ENCODE measurements at places on chromosomes 2 and 18.

DNA sequence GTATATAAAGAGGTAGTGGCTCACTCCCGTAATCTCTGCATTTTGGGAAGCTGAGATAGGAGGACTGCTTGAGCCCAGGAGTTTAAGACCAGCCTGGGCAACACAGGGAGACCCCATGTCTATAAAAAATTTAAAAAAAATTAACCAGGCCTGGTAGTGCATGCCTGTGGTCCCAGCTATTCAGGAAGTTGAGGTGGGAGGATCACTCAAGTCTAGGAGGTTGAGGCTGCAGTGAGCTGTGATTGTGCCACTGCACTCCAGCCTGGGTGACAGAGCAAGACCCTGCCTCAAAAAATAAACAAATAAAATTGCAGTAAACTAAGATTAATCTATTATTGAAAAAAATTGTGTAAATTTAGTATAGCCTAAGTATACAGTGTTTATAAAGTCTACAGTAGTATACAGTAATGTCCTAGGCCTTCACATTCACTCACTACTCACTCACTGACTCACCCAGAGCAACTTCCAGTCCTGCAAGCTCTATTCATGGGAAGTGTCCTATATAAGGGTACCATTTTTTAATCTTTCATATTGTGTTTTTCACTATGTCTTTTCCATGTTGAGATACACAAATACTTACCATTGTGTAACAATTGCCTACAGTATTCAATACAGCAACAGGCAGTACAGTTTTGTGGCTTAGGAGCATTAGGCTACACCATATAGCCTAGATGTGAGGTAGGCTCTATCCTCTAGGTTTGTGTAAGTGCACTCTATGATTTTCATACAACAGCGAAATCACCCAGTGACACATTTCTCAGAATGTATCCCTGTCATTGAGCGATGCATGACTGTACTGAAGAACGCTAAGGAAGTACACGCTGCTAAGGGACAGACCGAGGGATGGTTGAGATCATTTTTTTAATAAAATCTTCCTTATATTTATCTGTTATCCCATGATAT is 10.4 kb upstream of the MAP4K3 start:
- no peak for DNase-seq

DNA sequence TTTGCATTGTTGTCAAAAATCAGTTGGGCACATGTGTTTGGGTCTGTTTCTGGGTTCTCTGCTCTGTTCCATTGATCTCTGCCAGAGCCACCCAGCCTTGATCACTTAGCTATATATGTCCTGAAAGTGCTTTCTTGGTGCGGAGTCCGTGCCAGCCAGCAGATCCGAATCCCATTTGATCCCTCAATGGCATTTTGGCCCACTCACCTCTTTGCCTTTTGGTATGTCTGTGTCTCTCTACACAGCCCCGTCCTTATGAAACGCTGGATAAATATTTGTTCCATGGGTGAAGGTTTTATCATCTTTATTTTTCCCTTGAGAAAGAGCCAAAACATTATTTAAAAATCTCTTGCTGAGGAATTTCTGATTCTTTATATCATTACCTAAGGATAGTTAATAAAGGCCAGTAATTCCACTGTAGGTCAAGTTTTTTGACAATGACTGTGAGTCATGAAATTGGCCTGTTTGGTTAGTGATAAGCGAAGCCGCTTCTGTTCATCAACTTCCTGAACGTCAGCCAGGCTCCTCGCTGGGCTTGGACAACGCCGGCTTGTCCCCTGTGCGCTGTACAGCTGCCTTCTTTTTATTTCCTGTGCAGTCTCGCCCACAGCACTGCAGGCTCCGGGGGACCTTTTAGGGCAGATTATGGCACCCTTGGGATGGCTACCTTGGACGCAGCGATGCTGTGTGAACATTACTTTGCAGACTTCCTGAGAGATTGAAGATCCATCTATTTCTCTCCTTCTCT is 24.9 kb downstream of the MTCL1 start:
- DNase-seq: no peak

DNA sequence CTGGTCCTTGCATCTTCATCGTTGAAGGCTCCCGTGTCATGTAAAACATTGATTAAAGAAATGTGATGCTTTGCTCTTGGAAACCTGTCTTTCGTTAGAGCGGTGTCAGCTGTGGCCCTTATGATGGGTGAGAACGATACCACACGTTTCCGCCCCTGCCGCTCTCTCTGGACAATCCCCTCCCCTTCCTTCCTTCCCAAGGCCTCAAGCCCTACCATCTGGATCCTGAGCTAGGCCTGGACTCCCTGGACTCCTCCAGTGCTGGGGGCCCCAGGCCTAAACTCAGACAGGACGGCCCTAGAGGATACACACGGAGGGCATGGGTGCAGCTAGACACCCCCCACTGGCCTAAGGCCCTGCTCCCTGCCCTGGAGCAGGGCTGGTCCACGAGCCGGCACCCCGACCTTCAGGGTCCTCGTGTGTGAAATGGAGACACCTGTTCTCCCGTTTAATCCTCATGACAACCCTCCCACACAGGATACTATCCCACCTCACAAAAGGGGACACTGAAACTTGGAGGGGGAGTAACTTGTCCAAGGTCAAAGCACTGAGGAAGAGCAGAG is 13.2 kb downstream of the BIN1 start:
- no peak for DNase-seq

GRCh38 chr2:113173542-113174375 is at the start of gene PSD4:
Gene PSD4 (plus strand): TSS chr2:113173971. CDS start chr2:113182457, 8,486 bp downstream.
- peak; percentile 78 for DNase-seq

GRCh38 chr2:62292190-62292589 is 96.3 kb downstream of the B3GNT2 start:
- DNase-seq: no peak

DNA sequence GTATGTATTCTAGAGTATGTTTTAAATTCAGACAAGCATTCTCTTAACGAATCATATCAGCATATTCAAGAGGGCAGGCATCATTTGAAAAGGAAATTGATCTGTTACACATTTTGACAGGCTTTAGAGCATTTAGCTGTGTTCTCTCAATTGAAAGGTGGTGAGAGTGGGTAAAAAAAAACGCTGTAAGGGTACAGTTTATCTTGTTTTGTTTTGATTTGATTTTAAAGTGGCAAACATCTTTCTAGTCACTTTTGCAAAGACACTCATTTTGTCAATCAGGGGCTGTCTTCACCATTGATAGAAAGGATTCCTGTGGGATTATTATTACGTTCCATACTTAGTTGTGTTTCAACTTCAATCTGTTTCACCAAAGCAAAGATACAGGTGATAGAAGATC is 2.2 kb downstream of the CDH19 start:
- no peak for DNase-seq

- DNase-seq: no peak
Observed at GRCh38 chr2:234989183-234989701, 37.4 kb downstream of the SH3BP4 start.
